ENCODE measurements at places on chromosomes 13 and 19. TPM values are rescaled to one million over a fixed set of nuclear protein-coding genes. Genes with fewer than 3 reads are reported as not detected.

DNA sequence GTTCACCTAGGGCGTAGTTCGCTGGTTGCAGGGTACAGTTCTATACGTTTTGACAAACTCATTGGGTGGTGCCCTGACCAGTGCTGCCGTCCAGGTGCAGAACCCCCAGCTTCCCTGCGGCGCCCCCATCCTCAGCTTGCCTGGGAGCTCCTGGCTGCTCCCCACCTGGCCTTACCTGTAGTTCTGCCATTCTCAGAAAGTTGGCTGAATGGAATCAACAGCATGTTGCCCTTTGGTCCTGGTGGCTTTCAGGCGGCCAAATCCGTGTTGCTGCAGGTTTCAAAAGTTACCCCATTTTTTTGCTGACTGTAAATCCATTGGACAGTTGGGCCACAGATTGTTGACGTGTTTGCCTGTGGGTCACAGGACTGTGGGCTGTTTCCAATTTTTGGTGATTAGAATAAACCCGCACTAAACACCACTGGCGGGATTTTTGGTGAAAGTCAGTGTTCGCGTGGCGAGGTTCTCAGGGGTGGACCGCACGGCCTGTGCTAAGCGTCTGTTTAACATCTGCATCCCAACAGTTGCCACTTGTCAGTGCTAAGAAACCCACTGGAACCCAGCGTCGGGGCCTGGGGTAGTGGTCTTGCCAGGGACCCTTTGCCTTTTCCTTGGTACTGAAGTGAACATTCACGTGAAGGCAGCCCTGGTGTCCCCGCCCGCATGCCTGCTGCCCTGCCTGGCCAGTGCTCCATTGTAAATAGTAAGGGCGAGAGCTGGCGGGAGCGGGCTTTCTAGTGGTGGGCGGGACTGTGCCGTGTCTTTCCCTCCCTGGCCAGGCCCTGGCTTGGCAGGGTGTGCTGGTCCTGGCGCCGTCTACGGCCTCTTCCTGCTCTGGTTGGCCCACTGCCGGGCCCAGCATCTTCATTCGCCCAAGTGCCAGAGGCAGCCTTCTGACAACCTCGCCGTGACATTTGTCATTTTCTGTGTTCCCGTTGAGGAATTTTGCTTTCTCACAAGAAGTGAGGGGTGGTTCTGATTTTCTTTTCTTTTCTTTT, 3.3 kb downstream of the DOT1L start:
- peak; percentile 54 for DNase-seq

DNA sequence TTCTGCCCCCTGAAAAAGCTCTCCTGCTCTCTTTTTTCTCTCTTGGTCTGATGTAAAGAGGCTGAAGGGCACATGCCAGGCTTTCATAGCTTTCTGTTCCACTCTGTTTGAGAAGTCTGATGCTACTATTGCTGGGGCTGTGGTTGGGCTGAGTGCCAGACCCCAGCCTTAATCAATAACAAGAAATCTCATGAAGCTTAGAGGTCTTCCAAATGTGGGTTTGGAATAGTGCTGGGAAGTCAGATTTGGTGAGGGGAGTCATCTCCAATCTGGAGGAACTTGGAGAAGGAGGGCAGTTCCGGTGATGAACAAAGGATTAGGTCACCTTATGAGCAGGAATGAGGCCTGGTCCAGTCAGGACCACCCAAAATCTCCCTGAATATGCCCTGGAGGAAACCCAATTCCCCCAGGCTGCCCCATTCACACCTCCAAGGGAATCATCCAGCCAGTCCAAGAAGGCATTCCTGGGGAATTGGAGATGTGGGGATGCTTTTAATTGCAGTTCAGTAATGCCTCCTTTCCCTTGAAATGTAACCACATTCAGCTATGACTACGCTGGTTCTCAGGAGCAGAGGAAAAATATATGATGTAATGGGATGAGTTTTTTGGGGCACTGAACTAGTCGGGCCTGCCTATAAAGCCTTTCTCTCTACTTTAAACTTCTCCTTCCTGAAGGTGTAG, 102.0 kb downstream of the STARD13 start:
- no peak for DNase-seq

Gene LILRB2
- 8.3 TPM for total RNA-seq

Gene FDX2
- 26.2 TPM for total RNA-seq

GRCh38 chr13:44867825-44868224, 121.4 kb downstream of the NUFIP1 start:
- no peak for DNase-seq

GRCh38 chr19:31214086-31214485, 135.2 kb downstream of the TSHZ3 start:
- no peak for DNase-seq

- DNase-seq, result no peak
These were observed 4.0 kb upstream of the OVOL3 start for GRCh38 chr19:36106991-36107390.

- peak; percentile 64 for DNase-seq
These were observed 1.1 kb upstream of the ZNF763 start for GRCh38 chr19:11963566-11964355.

Gene CACNA1A
- total RNA-seq, result 0.44 TPM
